Stimulated activated CD4-positive, alpha-beta T cell treated with anti-CD3 and anti-CD28 coated beads, Interleukin-4, amount 100 ng/mL, for 1 hour (primary cell): ENCODE measurements at places on chromosomes 4 and X.

DNA sequence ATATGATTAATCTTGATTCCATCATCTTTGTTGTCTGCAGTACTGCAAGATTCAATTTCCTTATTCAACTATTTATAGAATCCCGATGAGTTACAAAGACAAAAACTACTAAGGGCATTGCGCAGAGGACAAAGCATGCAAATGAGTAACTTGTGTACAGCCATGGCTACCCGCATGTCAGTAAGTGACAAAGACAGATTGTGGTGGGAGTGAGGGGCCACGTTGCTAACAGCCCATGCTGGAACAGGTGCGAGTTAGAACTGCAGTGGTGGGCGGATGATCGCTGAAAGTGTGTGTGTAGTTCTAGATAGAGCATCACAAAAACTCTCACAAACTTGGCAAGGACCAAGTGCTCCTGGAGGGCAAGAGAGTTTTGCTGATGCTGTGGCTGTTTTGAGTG, 49.5 kb downstream of the ACOX3 start:
- DNase-seq = no peak

- DNase-seq = no peak
Measured at GRCh38 chr4:58566260-58566659, 1456.1 kb upstream of the IGFBP7 start.

DNA sequence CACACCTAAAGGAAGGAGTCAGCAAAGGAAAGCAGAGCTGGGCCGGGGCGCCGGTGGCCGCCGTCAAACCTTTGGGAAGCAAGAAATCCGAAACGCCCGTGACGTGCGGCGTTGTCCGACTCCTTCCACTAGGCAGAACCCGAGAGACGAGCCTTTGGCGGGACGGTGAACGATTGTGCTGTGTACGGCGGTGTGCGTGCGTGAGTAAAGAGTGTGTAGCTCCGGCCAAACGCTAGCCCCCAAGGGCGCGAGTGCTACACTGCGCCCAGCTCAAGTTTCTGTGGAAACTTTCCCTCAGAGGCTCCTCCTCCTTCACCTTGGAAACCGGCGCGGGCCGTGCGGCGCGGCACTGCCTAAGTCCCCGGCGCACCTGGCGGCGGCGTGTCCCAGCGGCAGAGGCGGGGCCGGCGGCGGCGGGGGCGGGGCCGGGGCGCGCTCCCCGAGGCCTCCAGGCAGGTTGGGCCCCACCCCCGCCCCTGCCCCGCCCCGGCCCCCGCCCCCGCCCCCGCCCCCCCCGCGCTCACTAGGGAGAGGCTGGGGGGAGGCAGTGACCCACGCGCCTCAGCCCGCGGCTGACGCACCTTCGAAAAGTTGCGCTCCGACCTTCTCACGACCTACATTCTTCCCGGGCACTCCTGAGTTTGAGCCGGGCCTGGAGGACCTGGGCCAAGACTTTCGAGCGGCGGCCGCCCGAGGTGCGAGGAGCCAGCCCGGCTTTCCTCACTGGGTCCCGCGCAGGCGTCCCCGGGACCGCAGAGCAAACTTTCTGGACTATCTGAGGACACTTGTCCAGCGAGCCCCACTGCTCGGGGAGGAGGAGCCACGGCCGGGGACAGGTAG, at the start of gene FHIP1A:
Gene FHIP1A, plus strand, starts transcription at position 547 of the 840 bp plus-strand sequence. CDS start 157,084 bp downstream, outside the sequence.
- peak; percentile 84 for DNase-seq

GRCh38 chr4:68272380-68272779, 26.9 kb upstream of the TMPRSS11B start:
- DNase-seq = no peak

- no peak for DNase-seq
Measured at GRCh38 chr4:139921429-139922184, 232.4 kb downstream of the MAML3 start.

- DNase-seq = peak; percentile 12
Measured at GRCh38 chr4:16082426-16083240, 1.2 kb downstream of the PROM1 start.

DNA sequence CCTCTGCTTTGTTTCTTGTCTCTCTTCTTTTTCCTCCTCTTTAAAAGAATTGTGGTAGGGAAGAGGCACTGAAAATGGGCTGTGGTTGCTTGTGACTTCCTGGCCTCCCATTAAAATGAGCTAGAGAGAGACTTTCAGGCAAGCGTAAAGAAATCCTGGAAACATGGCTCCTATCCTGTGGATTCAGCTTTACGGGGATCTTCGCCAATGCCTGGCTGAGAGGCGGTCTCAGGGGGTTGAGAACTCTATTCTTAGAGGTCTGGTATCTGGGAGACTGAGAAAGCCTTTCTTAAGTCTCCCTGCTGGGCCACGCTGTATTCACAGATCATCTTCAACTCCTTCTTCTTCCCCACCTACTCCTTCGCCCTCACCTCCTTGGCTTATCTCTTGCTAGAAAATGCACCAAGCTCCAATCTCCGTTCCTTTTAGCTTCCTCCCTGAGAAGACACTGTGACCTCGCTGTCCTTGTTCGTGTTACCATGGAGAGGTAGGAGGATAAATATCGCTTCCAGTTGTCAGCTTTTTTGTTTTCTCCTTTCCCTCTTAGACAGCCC, 542 bp upstream of the KLF8 start:
- no peak for DNase-seq

DNA sequence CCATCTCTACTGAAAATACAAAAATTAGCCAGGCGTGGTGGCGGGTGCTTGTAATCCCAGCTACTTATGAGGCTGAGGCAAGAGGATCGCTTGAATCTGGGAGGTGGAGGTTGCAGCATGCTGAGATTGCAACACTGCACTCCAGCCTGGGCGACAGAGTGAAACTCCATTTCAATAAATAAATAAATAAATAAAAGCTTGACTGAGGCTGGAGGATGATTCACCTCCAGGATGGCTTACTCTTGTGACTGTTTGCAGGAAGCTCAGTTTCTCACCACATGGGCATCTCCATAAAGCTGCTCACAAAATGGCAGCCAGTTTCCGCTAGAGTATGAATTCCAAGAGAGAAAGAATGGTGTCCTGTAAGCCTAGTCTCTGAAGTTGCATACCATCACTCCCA, 191.7 kb upstream of the EDNRA start:
- DNase-seq = no peak

DNA sequence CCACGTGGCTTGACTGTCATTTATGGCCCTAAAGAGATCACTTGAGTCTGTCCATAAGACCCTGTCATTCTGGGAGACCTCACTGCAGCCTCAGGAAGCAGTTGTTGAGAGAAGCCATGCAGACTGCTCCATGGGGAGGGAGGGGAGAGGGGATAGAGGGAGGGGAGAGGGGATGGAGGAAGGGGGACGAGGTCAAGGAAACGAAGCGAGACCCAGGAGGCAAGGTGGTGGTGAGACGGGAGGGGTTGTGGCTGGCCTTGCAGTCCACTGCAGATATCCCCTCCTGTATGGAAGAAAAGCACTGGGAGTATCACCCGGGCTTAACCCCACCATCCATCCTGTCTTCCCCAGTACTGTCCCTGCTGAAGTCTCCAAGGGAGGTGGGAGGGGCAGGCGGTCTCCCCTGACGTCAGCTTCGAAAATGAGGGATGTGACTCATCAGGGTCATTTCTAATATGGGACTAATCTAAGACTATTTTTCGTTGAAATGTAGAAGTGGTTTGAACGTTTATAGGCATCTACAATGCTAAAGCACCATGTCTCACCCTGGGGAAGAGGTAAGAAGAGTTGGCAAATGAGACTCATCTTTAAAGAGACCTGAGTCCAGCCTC, 5.6 kb downstream of the TMEM255A start:
- DNase-seq = no peak

DNA sequence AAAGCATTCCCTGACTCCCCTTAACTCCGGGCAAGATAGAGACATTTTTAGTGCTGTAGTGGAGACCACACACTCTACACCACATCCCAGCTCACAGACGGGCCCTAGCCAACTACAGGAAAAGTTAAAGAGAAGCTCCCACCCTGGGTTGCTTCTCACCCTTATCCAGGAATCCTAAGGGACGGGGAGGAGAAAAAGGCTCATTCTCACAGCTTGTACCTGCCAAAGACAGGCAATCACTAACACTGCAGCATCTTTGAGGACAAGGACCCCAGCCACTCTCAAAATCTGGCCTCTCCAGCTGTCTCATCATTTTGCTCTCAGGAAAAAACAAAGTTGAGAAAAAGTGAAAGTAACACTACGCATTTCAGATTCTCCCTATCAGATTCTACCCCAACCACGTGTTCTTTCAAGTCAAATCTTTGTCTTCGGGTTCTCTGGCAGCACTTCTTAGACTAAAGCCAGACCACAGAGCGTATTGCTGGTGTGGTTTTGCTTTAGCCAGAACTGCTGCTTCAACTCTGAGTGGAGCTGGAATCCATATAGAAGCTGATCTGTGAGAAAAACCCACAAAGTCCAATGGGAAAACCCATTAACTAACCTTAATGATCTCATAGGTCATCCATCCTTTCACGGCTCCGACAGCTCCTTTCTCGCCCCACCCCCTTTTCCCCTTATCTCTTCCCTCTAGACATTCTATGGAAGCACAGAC, 605.9 kb upstream of the DIPK2B start:
- DNase-seq = no peak

DNA sequence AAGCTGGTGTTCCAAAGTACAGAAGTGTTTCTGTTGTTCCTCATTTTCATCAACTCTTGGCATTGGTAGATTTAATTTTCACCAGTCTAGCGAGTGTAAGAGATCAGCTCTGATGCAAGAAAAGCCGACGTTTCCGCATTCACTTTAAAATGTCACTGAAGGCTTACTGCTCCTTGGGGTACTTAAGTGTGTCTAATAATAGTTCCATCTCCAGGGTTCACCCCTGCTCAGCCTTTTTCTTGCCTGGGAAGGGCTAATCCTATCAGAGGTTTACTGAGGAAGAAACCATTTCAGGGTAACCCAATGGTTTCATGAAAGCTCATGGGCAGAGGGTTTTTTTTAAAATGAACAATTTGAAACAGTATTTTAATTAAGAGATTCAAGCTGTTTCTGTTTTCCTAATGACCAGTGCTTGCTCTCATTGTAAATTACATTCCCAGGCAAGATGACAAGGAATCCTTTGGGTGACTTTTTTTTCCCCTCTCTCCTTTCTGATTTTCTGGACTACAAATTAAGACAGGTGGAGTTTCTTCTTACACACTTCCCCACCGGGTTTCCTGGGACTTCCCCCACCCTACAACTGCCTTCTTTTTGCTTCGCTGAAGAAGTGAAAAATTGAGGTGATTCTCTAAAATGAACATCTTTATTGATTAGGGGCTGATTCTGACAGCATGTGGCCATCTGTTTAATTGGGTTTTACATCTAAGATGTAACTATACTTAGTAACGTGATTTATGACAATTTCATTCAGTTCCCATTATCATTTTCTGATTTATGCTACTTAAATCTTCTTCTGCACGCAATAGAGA, 78.7 kb upstream of the CBLL2 start:
- DNase-seq = no peak

GRCh38 chr4:86386817-86387415, 27.1 kb upstream of the MAPK10 start:
- no peak for DNase-seq

DNA sequence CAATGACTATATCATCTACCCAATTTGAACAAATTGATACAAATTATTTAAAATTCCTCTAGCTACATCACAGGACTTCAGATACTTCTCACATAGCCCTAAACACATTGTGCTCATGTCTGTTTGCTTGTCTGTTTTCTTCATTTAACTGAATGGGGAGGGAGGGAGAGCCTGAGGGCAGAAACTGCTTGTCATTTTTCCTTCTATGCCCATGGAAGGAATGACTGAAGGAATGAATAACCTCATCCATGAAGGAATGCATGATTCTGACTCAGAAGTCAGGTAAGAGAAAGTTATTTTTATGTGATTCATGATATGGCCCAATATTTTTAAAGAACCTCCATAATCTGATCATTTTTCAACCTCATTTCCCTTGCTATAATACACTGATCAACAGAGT, 418.0 kb upstream of the PITX2 start:
- DNase-seq = no peak

- DNase-seq = no peak
Measured at GRCh38 chr4:107210450-107211239, 174.5 kb upstream of the DKK2 start.

DNA sequence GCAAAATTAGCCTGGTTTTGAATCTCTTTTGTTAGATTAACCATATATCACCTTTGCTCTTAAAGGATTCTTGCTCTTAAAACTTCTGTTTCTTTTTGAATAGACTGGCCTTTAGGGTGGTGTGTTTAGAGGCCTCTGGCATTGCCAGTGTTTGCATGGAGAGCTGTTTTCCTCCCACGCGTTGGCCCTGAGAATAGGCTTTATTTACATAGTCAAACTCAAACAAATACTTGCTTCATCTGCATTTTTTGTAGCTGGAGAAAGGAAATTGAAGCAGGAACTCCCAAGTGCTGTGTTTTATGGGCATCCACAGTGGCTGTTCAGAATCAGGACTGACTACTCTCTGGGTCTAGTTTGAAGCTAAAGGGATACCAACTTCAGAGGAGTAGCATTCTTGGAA, 2.7 kb downstream of the SHROOM2 start:
- DNase-seq = no peak

- no peak for DNase-seq
Measured at GRCh38 chr4:99300934-99301333, 10.1 kb upstream of the ADH1A start.

DNA sequence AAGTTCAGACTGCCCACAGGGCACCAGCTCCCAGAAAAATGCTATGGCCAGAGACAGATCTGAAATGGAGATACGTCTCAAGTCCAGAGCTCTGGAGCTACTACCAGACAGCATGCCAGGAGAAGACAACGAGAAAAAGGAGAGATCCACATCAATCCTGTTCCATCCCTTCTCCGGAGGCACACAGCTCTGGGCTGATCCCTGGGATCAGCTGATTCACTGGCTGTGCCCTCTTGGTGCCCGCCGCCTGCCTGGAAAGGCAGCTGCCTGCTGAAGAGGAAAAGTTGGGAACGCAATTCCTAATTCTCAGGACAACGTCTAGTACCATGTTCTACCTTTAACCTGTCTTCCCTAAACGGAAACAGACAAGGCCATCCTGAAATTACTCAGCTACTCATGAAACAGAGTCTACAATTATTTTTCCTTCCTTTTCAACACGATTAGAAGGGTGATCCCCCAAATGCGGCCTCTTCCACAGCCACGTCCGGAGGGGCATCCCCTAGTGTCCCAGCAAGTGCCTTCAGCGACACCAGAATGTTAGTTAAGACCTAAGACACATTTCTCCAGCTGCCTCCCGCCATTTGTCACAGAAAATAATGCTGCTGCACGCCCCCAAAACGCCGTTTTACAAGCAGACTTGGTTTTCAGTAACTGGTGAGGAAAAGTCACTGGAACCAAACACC, 2.4 kb downstream of the ZFYVE28 start:
- no peak for DNase-seq

DNA sequence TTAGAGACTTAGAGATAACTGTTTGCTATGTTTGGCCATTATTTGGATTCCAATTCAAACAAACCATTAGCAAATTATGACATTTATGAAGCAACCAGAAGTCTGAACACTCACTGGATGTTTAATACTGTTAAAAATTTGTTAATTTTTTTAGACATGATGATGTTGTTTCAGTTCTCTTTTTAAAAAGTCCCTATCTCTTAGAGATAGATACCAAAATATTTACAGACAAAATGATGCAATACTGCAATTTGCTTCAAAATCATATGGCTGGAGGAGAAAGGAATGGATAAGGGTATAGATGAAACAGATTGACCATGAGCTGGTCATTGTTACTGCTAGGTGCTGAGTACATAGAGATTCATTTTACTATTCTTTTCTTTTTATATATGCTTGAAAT, 534.6 kb downstream of the BCOR start:
- no peak for DNase-seq

GRCh38 chr4:56723201-56723605, 42.1 kb upstream of the HOPX start:
- peak; percentile 13 for DNase-seq

- no peak for DNase-seq
Measured at GRCh38 chr4:55635282-55635681, 816 bp downstream of the NMU start.
